Right kidney (tissue), 9 donors: ENCODE measurements at places on chromosomes 1 and 21.

DNA sequence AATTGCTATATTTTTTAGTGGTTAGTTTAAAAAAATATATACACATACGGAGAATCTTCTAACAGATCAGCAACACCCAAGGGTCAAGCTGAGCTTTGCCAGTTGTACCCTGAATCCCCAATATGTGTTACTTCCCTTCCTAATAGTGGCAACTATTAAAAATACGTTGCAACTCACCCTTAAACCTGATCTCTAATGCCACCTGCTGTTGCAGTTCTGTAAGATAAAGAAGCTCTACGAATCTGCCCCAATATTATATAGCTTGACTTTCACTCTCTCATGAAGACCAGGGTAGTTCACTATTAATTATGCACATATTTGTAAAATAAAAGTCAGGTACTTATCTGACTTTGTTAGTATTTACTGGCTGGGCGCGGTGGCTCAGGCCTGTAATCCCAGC is 58.4 kb downstream of the ASH1L start:
- no peak for DNase-seq

- DNase-seq = no peak
These were observed 45.3 kb downstream of the PDE9A start for GRCh38 chr21:42698733-42699132.

DNA sequence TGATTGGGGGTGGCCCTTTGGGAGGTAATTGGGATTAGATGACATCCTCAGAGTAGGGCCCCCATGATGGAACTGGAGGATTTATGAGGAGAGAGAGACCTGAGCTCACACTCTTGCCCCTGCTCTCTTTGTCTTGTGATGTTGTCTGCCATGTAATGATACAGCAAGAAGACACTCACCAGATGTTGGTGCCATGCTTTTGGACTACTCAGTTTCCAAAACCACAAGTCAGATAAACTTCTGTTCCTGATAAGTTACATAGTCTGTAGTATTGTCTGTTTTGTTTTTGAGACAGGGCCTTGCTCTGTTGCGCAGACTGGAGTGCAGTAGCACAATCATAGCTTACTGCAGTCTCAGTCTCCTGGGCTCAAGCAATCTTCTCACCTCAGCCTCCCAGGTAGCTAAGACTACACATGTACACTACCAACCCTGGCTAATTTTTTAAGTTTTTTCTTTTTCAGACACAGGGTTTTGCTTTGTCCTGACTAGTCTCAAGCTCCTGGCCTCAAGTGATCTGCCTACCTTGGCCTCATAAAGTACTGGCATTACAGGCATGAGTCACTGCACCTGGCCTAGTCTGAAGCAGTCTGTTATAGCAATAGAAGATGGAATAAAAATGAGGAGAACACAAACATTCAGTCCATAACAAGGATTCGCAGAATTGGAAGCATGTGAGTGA is 115.0 kb upstream of the GALNT2 start:
- DNase-seq = no peak

DNA sequence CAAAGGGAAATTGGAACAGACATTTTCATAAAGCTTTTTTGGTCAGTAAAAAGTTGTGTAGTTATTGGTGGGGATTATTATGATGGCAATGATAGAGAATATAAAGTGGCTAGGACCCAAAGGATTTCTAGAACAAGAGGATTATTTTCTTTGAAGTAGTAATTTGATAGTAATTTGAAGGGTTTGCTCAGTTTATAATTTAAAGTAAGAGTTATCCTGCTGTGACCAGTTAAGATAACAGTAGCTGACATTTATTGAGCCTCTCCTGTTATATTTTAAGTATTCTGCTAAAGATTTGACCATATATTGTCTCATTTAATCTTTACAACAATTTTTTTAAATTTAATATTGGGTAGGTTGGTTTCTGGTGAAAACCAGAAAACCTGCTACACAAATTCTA is 14.7 kb downstream of the CAPZA1 start:
- no peak for DNase-seq

DNA sequence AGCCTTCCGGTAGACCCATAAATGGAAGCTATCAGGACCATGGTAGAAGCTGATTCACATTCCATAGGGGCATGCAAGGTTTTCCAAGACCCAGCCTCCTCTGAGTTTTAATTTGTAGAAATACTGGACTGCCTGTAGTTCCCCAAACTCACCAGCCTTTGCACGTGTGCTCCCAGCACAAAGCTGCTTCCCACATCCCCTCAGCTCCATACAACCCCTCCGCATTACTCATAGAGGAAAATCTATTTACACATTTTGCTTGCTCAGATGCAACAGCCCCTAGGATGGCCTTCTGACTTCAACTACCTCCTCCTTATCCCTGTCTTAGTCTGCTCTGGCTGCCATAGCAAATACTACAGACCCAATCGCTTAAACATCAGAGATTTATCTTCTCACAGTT is 336.2 kb downstream of the SETD4 start:
- no peak for DNase-seq

GRCh38 chr21:32705139-32705538 is 22.7 kb downstream of the SYNJ1 start:
- DNase-seq = no peak

DNA sequence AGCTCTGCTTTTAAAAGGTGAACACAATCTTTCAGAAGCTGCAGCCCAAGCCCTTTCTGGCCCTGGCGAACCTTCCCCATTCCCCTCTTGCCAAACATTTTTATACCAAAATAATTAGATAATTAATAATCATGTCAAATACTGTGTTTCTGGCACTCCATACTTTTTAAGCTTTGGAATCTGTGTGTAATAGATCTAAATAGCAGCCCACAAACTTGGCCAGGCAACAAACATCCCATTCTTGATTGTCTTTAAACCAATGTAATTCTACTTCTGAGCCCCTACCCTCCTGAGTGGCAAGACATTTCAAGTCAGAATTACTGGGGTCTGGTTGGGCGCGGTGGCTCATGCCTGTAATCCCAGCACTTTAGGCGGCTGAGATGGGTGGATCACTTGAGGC is 137.7 kb downstream of the NAV1 start:
- DNase-seq = no peak

- no peak for DNase-seq
These were observed 132.3 kb downstream of the BEND5 start for GRCh38 chr1:48644190-48644900.

DNA sequence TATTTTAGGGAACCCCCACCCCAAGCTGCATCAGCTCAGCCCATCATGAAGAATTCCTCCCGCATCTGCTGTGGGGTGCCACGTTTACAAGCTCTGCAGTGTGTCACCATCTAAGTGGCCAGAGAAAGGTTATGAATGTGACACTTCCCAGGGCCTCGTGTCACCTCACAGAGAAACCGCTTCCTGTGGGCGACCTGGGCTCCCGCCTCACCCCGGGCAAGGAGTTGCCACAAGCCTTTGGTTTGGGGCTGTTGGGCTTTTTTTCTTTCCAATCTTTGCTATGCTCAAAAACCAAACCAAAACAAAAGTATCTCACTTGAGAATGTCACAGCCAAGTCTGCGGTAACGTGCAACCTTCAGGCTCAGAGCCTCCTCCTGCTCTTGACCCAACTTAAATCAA is 82.1 kb upstream of the ARHGEF16 start:
- no peak for DNase-seq

GRCh38 chr1:179146911-179147310 is 65.0 kb downstream of the TOR3A start:
- no peak for DNase-seq

DNA sequence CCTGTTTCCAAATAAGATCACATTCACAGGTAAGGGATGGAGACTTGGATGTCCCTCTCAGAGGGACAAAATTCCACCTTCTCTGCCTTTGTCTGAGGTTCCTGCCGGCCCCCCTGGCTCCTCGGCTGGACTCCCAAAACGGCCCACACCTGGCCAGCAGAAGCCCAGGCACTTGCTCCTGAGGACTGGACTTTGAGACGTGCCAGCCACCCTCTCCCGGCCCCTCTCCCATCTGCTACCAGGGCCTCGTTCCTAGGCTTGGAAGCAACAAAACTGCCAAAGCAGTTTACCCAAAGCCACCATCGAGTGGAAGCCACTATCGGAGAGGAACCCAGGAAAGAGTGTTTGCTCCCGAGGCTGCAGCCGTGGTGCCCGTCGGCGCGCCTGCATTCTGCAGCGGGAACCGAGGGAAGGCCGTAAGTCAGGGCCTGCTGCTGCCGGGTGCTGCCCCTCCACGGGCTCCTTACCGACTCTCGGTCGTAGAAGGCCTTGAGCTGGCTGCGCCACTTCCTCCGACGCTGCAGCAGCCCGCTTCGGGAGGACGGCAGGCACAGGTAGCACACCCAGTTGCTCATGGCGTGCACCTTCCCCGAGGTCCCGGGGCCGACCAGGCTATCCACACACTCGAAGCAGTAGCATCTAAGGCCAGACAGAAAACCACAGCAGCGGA is 3.5 kb downstream of the DNMT3L start:
- no peak for DNase-seq

DNA sequence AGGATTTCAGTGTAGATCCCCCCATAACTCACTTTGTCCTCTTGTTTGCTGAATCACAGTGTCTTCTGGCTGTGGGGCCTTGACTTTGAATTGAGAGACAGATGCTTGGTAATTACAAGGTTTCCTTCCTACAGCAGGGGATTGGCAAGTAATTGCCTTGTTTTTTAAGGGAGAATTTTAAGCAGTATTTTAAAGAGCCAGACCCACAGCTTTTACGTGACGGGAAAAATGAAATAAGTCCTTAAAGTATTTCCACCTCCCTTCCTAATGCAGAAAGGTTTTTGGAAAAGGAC is 41.0 kb downstream of the PGBD5 start:
- no peak for DNase-seq

GRCh38 chr1:31872658-31873636 is 57.1 kb upstream of the SPOCD1 start:
- DNase-seq = no peak

DNA sequence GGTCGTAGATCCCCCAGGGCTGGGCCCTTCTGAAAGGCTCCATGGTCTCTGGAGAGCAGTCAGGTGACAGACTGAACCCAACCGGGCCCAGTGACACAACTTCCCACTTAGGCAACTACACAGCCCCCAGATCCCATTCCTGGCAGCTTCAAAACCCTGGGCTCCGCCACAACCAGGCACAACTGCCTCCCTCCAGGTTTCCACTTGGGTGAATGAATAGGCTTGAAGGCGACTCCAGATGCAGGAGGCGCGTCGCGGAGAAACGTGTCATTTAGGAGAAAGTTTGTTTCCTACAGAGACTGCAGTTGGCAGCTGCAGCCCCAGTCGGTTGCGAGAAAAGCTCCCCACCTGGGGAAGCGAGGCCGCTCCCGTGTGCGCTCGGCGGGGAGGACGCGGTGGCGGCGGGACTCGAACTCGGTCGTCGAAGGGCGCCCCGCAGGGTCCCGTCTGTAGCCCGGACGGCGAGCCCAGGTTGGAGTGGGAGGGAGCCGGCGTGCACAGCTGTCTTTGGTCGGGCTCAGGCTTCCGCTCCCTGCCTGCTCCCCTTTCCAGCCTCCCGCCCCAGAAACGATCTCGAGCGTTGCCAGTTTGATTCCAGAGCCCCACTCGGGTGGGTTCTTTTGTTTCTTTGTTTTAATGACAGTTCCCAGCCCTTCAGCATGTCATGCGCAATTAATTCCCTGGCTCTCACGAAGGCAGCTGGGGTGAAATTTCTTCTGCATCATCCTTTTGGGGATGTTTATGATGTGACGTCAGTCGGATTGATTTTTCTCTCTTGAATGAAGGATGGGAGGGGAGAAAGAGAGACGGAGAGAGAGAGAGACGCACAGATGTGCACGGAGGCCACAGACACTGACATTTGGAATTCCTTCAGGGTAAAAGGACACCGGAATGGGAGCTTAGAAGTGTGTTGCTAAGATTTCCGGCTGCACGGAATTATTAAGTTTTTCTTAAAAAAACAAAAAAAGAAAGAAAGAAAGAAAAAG is 862 bp upstream of the SGIP1 start:
- DNase-seq = peak; percentile 73

GRCh38 chr1:18528616-18529015 is 47.9 kb downstream of the KLHDC7A start:
- no peak for DNase-seq

DNA sequence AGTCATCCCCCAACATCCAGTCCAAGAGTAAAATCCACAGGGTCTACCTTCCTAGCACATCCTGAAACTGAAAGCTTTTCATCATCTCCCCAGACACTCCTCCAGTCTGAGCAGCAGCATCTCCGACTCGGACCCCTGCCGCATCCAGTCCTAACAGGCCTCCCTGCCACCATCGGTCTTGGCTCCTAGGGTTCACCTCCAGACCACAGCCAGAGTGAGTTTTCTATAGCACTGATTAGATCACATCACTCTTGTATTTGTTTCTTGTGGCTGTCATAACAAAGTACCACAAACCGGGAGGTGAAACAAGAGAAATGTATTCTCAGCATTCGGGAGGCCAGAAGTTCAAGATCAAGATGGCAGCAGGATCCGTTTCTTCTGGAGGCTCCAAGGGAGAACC is 187.8 kb downstream of the TOMM20 start:
- DNase-seq = no peak

DNA sequence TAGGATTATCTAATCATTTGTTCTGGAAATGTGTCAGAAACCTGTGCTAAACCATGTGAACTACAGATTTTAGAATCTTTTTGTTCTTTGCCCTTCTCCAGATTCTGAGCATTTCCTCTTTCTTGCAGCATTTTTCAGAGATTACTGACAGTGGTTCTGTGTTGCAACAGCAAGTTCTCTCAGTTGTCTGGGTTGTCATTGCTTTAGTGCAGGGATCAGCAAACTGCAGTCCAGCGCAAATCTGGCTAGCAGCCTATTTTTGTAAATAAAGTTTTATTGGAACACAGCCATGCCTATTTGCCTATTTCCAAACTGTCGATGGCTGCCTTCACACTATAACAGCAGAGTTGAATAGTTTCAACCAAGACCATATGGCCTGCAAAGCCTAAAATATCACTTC is 66.3 kb upstream of the LRRC8D start:
- DNase-seq = no peak

DNA sequence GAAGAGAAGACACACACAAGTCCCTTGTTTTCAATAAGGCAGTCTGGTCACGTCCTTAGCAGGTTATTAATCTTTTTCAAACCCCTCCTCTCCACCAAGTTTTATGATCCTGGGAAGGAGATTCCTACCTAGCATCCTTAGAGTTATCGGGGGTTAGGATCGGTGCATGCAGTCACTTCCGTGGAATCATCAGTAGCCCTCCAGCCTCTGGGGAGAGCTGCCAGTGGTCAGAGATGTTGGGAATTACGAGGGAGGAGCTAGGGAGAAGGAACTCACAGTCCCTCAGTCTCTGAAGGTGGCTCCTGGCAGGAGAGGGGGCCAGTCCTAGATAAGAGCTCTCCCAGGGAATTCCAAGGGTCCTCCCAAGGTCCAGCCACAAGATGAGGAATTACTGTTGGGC is 57.7 kb upstream of the ATP5PO start:
- no peak for DNase-seq

DNA sequence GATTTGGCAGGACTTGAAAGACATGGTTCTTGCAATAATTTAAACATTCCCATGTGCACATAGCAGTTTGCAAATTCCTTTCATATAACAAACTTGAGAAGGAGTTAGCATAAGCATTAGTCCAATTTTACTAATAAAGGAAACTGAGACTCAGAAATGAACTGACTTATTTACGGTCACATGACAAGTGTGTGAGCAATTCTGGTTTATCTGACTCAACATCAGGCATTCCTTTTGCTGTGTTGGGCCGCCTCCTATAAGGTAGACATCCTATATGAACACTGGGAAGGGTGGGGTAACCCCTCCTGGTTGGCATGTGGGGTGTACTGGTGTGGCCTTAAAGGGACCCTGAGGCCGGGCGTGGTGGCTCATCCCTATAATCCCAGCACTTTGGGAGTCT is 8.5 kb upstream of the CPT2 start:
- DNase-seq = no peak

GRCh38 chr1:58165073-58165472 is 381.5 kb downstream of the OMA1 start:
- DNase-seq = no peak

GRCh38 chr1:14842361-14842760 is 243.9 kb downstream of the KAZN start:
- DNase-seq = no peak

GRCh38 chr1:4654764-4655673 is 610 bp downstream of the AJAP1 start:
- DNase-seq = peak; percentile 71
